ENCODE measurements at places on chromosomes 11 and 22.

DNA sequence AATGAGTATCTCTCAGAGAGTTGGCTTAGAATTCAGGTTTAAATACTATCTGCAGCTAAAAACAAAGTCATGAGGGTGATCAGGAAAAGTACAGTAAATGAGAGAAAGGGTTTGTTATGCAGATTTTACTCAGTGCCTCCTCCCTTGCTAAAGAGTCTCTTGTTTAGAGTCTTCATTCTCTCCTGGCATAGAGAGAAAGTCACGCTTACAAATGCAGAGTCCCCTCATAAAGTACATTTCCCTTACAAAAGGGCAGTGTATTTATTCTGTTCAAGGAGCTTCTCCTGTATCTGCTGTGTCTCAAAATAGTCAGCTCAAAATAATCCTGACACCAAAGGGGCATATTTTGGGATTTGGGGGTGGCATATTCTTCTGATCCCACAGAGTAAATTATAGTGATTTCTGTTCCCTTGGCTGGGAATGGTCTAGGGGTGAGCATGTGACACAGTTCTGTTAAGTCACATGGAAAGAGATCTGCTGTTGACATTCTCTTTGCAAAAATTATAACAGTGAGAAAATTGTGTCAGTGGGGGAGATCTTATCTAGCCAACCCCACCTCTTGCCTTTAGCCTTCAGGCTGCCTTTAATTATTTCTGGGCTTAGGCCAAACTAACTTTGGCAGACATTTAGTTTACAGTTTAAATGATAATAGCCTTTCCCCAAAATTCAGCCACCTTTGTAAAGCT is 102.9 kb downstream of the MTNR1B start:
- no peak for DNase-seq

- DNase-seq = no peak
Measured at GRCh38 chr11:119691701-119692539, 37.1 kb downstream of the NECTIN1 start.

GRCh38 chr11:35571696-35572095 is 46.3 kb upstream of the PAMR1 start:
- no peak for DNase-seq

DNA sequence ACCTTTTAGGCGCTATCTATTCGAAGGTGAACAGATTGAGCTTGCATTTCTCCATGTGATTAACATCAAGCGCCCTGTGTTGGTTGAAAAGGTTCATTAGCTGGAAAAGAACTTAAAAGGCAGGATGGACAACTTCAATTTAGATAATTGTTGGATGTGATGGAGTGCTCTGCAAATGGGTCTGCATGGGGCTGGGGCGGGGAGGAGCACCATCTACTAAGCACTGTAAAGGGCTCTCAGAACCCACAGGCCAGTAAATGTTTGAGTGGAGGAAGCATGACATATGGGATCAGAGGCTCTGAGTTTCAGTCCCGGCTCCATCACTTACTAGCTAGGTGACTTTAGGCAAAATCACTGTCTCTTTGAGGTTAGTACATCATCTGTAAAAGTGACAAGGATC is 28.2 kb downstream of the ARL14EP start:
- DNase-seq = no peak

- DNase-seq = no peak
Measured at GRCh38 chr11:74522776-74523175, 29.3 kb upstream of the LIPT2 start.

GRCh38 chr11:130431331-130431773 is 2.9 kb upstream of the ADAMTS8 start:
- peak; percentile 43 for DNase-seq

GRCh38 chr11:29627541-29627940 is 389.3 kb downstream of the KCNA4 start:
- no peak for DNase-seq

GRCh38 chr22:50251477-50252081 is 514 bp upstream of the HDAC10 start:
- no peak for DNase-seq

GRCh38 chr11:72091292-72091691 is 10.6 kb downstream of the LRRC51 start:
- DNase-seq = peak; percentile 48

- DNase-seq = no peak
Measured at GRCh38 chr11:65645710-65646109, 7.8 kb downstream of the SIPA1 start.

DNA sequence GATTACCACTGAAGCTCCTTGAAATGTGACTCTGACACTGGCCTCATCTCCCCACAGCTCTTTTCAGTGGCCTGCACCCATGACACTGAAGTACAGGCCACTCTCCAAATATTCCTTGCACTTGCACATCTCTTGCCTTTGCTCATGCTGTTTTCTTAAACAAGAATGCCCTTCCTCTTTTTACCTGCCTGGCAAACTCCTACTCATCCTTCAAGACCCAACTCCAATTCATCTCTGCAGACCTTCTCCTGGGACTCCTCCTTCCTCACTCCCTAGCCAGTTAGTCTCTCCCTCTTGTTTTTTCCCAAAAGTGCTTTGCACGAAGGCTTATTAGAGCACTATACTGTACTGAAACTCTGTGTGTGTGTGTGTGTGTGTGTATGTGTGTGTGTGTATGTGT is 2.6 kb downstream of the KCNE3 start:
- no peak for DNase-seq

DNA sequence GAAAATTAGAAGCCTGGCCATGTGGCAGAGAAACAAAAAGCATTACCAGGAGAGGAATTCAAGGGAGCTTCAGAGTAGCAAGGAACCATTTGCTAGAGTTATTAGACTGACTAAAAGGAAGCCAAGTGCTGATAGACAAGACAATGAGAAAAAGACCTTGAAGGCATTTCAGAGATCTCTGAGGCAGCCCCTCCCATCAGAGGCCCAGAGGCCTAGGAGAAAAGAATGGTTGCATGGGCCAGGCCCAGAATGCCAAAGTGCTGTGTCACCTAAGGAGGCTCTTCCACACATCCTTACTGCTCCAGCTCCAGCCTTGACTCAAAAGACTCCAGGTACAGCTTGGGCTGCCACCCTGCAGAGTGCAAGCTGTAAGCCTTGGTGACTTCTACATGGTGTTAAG is 61.8 kb upstream of the POU2AF2 start:
- no peak for DNase-seq

DNA sequence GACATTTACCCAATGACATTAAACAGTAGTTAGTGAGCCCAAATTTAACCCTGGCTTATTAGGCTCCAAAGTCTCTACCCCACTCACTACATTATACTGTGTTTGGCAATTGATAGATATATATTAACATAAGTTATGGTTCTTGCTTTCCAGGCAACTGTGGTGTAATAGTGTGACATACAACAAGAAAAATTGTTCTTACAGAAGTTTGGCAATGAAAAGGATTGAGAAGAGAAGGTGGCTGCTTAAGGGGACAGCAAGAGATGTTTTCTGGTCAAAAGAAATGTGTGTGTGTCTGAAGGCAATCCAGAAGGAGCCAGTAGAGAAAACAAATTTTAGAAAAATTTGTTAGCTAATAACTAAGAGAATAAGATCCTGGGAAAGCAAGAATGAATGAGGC is 132.4 kb downstream of the SWAP70 start:
- no peak for DNase-seq

- no peak for DNase-seq
Measured at GRCh38 chr11:12069066-12069676, 41.2 kb upstream of the MICAL2 start.

DNA sequence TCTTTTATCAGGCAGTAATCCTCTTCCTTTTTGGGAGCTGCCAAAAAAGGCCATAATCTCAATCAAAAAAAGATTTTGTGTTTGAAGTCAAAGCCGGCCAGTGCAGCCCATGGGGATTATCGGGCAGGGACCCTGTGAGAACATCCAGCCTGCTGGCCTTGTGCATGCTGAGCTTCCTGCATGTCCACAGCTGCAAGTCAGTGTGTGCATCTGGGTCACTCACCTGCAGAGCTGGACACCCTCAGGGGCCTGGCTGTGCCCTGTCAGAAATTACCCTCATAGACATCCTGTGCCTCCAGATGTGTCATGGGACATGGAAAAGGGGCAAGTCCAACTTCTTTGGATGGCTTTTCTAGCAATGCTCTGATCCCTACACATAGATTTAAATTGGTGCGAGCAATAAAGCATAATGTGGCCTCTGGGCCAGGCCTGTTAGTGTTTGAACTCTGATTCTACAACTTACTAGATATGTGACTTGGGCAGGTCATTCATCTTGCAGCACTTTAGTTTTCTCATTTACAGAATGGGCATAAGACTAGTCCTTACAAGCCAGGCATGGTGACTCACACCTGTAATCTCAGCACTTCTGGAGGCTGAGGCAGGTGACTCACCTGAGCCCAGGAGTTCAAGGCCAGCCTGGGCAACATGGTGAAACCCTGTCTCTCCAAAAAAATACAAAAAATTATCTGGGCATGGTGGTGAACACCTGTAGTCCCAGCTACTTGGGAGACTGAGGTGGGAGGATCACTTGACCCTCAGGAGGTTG is 81.6 kb upstream of the LARGE1 start:
- no peak for DNase-seq

DNA sequence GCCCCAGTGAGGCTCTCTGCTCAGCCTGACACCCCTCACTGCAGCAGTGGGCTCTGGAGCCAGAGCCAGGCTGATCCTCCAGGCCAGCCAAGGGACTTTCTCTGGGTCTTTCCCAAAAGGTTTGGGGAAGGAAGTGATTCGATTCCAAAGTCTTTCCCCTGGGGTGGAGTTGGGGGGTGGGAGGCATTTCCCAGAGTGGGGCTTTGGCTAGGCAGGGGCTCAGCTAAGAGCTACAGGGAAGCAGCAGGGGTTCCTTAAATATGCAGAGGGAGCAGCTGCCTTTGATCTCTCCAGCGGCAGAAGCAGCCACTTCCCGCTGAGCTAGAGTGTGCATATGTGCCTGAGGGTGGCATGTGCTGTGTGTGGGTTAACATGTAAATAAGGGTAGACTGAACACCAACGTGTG is 192.9 kb downstream of the INSC start:
- DNase-seq = no peak

- no peak for DNase-seq
Measured at GRCh38 chr11:111299101-111300026, 1.0 kb downstream of the POU2AF3 start.

DNA sequence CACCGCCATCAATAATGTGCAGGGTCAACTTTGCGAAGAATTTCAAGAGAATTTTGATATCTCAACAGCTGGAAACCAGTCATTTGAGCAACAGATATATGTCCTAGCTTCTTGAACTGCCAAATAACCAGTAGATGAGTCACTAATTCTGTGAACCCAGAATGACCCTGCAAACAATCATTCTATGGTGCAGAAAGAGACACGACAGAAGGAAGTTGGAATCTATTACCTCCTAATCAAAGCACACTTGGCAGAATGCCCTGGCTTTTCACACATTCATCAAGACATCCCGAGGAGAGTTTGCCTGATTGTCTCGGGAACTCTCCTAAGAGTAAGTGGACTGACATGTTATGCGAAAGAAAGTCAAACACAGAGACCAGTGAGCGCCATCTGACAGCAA is 621.1 kb downstream of the OPCML start:
- DNase-seq = no peak

- DNase-seq = no peak
Measured at GRCh38 chr22:27723708-27724107, 77.8 kb downstream of the MN1 start.

GRCh38 chr11:128551058-128551457 is 36.3 kb downstream of the ETS1 start:
- DNase-seq = no peak

- DNase-seq = no peak
Measured at GRCh38 chr22:17562906-17563870, at the start of gene SLC25A18. Gene SLC25A18 (plus strand): TSS chr22:17563498. CDS start chr22:17579945, 16,447 bp downstream.

GRCh38 chr22:34236527-34236926 is 316.3 kb upstream of the LARGE1 start:
- DNase-seq = no peak

DNA sequence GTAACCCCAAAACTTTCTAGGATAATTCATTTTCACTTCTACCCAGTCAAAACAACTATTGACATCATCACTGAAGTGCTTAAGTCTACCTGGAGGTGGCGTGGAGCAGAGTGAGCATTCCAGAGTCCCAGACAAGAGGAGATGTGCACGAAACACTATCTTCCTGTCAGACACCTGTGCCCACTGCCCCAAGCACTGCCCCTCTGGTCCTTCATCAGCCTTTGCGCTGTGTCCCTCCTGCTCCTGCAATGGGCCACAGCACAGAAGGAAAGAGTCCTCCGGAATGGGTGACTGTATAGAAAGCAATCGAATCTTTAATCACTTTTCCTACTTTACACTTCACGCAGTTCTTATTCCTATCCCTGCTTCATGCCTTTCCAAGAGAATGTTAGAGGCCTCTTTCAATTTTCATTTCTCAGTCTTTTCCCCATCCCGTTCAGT is 512 bp upstream of the GRIA4 start:
- DNase-seq = no peak

DNA sequence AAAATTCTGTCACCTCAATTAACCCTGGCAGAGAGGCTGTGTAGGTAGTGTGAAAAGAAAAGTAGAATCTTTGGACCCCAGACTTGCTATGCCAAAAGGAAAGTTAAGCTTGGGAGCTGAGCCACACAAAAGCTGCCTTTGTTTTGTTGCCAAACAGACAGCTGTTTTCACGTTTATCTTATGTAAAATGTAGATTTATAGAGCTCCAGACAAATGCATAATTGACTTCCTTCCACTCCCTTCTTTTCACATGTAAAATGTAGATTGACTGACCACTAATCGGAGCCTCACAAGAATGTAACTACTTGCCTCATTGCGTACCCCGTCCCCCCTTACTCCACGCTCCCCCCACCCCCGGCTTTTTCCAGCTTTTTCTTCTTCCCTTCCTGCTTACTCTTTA is 2302.2 kb upstream of the RAG2 start:
- DNase-seq = no peak

DNA sequence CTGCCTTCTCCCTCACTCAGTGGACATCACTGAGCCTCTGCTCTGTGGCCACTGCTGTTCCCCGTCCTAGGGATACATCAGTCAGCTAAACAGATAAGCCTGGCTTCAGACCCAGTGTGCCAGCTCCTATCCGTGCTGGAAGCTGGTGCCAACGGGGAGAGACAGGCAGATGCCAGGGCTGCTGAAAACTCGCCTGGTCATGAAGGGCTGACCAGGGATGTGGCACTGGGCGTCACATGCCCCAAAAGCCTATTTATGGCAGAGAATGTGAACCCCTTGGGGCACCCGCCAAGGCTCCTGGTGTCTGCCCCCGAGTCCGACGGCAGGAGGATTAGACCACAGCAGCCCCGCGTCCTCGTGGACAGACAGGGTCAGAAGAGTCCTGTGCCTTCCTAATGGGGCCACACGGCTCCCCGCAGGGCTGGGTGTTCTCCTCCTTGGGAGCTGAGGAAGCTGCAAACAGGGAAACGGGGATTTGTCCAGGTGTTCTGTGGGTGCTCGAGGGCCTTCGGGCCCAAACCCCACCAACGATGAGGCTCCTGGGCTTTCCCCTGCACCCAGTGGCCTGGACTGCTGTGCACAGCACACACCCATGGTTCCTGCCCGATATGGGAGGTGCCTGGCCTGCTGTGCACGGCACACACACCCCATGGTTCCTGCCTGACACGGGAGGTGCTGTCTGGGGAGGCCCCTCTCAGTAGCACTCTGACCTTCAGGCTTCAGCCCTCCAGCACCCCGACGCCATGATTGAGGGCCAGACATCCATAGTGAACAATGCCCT is 19.9 kb downstream of the ANO1 start:
- no peak for DNase-seq
